Kidney capillary endothelial cell (primary cell): ENCODE measurements at places on chromosomes 1 and 21.

DNA sequence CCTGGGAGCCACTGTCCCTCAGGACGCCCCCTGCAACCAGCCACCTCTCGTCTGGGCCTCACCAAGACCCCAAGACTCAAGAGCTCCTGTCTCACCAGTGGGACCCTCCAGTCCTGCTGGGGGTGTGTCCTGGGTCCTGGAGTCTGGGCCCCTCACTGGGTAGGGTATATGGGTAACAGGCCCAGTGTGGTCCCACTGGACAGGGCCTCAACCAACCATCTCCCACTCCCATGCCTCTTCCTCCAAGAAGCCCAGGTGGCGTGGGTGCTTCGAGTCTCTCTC is 725 bp upstream of the VWA1 start:
- no peak for DNase-seq

DNA sequence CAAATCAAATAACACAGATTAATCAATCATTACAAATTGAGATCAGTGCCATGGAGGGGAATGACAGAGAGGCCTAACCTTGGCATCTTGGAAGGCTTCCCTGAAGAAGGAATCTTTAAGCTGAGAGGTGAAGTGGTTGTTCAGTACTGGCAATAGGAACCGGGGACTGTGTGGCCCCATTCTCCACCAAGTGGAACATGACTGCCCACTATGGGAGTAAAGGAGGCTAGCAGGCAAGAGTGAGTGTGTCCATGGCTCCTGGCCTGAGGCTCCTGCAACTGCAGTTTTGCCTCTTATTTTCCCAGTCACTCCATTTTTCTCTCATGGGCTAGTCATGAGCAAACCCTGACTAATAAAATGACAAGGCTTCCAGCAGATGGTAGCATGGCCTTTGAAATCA is 112.2 kb upstream of the GJB5 start:
- no peak for DNase-seq

DNA sequence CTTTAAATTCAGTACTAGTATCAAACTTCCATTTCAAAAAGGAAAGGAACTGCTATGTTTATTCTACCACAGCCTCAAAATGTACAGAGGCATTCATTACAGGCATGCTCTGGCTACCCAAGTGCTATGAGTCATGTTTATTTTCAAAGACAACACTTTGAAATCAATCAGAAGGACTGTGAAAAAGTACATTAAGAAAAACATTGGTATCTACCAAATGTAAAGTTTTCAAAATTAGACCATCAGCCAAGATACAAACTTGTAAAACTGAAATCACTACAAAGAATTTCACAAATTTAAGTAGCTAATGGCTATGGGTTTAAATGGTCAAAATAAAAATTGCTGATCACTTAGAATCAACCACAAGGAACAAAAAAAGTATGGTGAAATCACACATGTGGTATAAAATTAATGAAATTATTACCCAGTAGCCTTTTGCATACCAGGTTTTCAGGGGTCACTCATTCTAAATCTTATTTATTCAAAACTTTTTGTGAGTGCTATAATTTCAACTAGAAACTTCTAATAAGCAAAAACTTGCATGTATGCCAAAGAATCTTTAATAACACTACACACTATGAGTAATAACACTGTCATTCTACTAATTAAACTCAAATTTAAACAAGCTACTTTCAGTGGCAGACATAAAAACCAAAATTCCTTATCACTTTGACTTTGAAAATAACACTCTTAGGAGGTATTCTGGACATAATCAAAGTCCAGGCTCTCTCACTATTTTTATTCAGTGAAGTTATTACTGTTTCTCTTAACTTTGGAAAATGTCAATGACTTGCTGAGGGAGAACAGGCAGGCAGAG is 49.2 kb downstream of the ENAH start:
- DNase-seq: peak; percentile 20

- no peak for DNase-seq
These were observed 21.8 kb downstream of the RWDD3 start for GRCh38 chr1:95255826-95256225.

GRCh38 chr1:208445758-208446203 is 201.6 kb upstream of the PLXNA2 start:
- no peak for DNase-seq

- no peak for DNase-seq
These were observed 17.4 kb downstream of the MRPL39 start for GRCh38 chr21:25589887-25590286.

DNA sequence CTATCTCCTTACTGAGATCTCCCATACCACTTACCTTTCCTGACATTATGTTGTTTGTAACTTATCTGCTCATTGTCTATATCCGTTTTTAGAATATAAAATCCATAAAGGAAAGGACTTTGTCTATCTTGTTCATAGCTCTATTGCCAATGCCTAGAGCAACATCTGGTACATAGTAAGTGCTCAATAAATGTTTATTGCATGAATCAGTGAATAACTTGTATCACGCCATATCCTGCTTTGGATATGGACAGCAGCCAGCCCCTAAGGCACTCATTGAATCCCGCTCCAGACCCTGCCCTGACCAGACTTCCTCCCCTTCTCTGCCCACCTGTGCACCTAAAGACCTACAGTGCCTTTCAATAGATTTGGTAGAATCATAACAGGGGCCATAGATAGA is 298.1 kb upstream of the PLXNA2 start:
- DNase-seq: no peak

DNA sequence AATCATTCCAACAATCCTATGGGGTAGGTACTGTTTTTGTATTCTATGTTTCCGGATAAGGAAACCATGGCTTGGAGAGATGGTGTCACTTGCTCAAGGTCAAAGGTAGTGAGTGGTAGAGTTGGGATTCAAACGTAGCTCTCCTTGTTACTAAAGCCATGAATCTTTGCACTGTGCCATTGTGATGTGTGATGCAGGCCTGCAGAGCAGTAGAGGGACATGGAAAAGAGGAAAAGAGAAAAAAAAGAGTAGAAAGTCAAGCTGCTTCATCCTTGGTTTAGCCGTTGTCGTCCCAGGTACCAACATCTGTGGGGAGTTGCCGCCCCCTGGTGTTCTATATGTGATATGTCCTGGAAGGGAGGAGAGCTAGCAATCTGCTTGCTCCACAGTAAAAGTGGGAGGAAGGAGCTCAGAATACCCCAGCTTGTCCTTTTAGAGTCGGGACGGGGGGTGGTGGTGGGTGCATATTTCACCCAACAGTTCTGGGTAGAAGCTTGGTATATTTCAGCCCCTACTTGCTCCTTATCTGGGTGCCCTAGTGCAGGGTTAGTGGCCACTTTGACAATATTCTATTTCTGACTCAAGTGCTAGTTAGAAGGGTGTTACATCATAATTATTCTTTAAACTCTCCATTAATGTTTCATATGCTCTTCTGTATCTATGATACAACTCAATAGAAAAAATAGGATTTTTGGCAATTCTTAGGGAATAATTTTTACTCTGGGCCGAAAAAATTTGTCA is 98.4 kb downstream of the EBNA1BP2 start:
- DNase-seq: peak; percentile 83

- DNase-seq: no peak
These were observed 57.5 kb upstream of the GUCA2A start for GRCh38 chr1:42221952-42222606.

DNA sequence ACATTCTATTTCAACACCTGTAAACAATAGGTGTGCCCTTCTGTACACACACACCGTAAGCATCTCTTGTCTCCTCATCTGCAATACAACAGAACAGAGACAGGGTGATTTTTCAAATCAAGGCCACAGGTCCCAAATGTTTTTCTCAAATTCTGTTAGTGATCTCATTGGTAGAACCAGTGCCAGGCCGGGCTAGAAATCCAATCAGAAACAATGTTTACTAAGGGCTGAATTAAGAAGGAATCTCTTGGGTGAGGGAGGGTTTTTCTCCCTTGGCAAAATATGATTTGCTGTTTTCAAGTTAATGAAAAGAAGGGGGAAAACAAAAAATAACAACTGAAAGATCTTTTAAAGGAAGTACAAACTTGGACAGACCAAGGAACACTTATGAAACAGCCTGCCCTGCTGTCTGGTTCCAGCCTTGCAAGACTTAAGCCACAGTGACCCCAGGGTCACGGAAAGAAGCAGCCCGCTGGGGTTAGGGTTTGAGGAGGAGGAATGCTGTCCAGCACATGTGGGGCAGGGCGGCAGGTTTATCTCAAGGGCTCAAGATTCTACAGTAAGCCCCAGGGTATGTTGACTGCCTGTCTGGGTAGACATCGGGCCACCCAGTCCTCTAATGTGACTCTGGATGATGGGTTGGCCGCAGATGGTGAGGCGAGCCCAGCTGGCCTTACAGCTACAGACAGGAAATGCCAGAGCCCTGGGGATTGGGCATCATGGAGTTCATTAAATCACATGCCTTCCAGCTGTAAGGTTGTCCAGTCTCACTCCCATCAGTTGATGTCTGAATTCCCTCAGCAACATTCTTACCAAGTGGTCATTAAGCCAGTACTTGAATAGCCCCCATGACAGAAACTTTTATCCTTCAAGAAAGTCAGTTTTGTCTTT is 73.3 kb upstream of the SLC44A3 start:
- no peak for DNase-seq

DNA sequence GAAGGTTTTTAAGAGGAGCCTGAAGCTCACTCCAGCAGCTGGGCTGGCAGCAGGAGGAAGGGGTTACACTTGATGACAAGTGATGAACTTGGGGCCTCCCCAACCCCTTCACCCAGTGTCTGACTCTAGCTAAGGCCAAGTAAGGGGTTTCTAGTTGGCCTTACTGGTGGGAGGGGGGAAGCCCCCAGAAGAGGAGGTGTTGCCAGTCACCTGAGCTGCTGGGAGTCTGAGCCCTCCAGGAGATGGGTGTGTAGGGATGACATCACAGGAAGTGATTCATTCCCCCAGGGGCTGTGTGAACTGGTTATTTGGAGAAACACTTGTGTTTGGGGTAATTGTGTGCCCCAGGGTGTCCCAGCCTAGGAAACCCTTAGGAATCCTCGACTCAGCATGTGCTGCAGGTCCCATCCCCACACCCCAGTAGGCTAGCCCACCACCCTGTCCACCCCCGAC is 3.1 kb downstream of the PADI1 start:
- DNase-seq: peak; percentile 21

DNA sequence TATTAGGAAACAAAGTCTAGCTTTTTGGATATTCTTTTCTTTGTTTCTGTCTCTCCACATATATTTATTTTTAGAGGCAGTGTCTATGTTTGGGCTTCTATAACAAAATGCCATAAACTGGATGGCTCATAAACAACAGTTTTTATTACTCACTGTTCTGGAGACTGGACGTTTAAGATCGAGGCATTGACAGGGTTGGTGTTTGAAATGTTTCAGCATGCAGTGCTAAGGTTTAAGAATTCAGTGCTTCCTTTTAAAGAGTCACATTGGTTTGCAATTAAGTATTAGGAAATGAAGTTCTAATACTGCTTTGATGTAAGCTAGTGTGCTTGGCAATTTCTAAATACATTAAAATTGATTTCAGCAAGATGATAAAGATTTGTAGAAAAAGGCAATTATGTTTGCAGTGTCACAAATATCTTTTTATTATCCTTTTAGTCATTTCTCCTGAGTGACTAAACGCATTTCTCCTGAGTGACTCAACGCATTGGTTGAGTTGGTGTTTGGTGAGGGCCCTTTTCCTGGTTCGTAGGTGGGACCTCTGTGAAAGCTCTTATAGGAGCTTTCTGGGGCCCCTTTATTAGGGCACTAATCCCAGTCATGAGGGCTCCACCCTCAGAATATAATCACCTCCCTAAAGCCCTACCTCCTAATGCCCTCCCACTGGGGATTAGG is 317.0 kb downstream of the USP25 start:
- no peak for DNase-seq

- DNase-seq: peak; percentile 33
These were observed 1.9 kb downstream of the PUM1 start for GRCh38 chr1:31063631-31064030.

DNA sequence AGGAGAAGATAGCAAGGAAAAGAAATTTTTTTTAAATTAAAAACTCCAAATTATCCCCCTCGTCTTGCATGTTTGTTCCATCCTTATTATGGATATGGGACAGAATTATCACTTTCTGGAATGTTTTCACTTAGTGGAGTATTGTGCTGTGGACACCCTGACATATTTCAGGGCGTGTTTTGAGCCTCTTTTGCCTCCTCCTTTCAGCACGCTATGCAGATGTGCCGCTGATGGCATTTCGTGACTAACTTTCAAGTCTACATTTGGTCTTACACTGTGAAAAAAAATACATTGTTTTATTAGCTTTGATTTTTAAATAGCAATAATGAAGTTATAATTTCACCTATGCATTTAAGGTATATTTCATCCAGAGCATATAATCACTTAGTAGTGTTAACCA is 738.7 kb downstream of the LTN1 start:
- DNase-seq: no peak

- DNase-seq: no peak
These were observed 1361.7 kb upstream of the B3GALT2 start for GRCh38 chr1:194548071-194548470.

DNA sequence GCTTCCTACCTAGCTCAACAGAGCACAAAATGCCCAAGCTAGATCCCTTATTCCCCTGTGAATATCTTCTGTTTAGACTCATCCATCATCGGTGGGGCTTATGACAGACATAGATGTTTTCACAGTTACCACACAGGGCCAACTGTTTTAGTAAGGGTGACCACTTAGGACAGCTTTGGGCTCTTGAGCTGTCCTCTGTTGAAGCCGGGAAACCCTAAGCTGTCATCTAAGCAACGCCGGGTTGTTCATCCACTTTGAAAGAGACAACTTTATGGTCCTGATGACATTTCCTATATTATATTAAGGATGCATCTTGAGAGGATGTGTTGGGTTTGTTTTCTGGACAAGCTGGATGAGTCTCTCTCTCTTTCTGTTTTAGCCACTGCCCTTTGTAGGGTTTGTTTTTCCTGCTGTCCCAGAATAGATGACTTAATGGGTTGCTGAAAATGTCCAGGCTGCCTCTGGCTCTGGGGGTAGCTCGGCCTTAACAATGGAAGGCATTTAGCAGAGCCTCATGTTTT is 110.5 kb upstream of the UBE2U start:
- DNase-seq: no peak

- DNase-seq: no peak
These were observed 39.5 kb downstream of the RNF115 start for GRCh38 chr1:145784409-145784808.

GRCh38 chr1:80993154-80993980 is 807.4 kb upstream of the ADGRL2 start:
- no peak for DNase-seq

DNA sequence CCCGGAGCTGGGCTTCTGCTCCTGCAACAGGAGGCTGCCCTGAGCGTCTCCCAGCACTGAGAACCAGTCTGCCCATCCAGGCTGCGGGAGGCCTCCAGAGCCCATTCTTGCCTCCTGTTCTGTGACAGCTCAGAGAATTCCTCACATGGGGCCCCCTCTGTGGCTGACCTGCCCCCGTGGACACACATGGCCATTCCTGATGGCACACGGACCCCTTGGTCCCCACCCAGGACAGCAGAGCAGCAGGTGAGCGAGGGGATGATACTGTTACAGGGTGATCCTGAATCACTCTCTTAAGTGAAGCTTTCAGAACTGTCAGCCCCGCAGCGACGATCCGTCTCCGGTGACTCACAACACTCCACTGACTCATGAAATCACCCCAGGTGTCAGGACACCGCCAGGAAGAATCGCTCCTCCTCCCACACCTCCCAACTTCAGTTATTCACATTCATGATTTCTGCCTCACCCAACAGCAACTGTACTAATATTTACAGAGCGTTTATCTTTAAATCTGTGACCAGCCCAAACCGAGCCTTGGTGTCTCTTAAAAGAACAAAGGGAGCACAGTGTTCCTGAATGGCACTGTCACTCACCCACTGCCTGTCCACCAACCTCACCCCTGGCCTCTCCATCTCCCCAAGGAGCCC is 22.5 kb downstream of the CHD5 start:
- peak; percentile 40 for DNase-seq

- DNase-seq: no peak
These were observed 13.7 kb downstream of the GLIS1 start for GRCh38 chr1:53725238-53725689.

- no peak for DNase-seq
These were observed 195.6 kb downstream of the APP start for GRCh38 chr21:25974964-25975363.
